Urinary bladder (tissue), 4 donors: ENCODE measurements at places on chromosomes 7 and 10. TPM values are rescaled to one million over a fixed set of nuclear protein-coding genes. Genes with fewer than 3 reads are reported as not detected.

MSRB2 gene
- total RNA-seq, result 15.5 TPM

CALHM3 gene
- total RNA-seq, result not detected

TRIM74 gene
- not detected for total RNA-seq

SLC16A9 gene
- 9.2 TPM for total RNA-seq

DNA sequence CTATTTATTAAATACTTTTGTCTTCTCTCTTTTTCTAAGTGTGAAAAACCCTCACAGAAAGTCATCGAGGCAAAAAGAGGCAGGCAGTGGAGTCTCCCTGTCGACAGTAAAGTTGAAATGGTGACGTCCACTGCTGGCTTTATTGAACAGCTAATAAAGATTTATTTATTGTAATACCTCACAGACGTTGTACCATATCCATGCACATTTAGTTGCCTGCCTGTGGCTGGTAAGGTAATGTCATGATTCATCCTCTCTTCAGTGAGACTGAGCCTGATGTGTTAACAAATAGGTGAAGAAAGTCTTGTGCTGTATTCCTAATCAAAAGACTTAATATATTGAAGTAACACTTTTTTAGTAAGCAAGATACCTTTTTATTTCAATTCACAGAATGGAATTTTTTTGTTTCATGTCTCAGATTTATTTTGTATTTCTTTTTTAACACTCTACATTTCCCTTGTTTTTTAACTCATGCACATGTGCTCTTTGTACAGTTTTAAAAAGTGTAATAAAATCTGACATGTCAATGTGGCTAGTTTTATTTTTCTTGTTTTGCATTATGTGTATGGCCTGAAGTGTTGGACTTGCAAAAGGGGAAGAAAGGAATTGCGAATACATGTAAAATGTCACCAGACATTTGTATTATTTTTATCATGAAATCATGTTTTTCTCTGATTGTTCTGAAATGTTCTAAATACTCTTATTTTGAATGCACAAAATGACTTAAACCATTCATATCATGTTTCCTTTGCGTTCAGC lies 43.4 kb downstream of the TARP start:
- DNase-seq, result no peak

GRCh38 chr7:124930173-124930623 lies 573 bp upstream of the POT1 start:
- no peak for DNase-seq

GRCh38 chr7:122135275-122135674 lies 8.8 kb downstream of the AASS start:
- DNase-seq, result no peak

- DNase-seq, result no peak
Observed at GRCh38 chr7:51126324-51126723, 190.3 kb downstream of the COBL start.

GRCh38 chr7:127831318-127832219 lies 179.6 kb downstream of the SND1 start:
- DNase-seq, result no peak

GRCh38 chr10:86250399-86250798 lies 116.2 kb downstream of the GRID1 start:
- no peak for DNase-seq
